NCI-H1694 (cell line): ENCODE measurements at places on chromosomes 7 and 10.

GRCh38 chr7:1028775-1029636 lies 15.3 kb upstream of the GPR146 start:
- no peak for DNase-seq

DNA sequence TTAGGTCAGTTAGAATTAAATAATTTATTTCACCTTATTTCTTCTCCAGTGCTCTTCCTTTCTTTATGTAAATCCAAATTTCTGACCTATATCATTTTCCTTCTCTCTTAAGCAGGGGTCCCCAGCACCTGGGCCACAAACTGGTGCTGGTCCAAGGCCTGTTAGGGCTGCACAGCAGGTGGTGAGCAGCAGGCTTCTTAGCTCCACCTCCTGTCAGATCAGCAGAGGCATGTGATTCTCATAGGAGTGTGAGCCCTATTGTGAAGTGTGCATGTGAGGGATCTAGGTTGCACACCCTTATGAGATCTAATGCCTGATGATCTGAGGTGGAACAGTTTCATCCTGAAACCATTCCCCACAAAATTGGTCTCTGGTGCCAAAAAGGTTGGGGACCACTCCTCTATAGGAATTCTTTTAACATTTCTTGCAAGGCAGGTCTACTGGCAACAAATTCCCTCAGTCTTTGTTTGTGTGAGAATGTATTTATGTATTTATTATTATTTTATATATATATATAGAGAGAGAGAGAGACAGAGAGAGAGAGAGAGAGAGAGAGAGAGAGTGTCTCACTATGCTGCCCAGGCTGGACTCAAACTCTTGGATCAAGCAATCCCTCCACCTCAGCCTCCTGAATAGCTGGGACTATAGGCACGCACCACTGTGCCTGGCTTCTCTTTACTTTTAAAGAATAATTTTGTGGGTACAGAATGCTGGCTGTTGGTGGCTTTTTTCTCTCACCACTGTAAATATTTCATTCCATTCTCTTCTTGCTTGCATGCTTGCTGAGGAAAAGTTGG lies 4.3 kb upstream of the ABCC2 start:
- no peak for DNase-seq

- DNase-seq: no peak
Observed at GRCh38 chr10:112797855-112798254, 152.2 kb upstream of the TCF7L2 start.

GRCh38 chr10:122348512-122348911 lies 26.0 kb upstream of the PLEKHA1 start:
- no peak for DNase-seq

DNA sequence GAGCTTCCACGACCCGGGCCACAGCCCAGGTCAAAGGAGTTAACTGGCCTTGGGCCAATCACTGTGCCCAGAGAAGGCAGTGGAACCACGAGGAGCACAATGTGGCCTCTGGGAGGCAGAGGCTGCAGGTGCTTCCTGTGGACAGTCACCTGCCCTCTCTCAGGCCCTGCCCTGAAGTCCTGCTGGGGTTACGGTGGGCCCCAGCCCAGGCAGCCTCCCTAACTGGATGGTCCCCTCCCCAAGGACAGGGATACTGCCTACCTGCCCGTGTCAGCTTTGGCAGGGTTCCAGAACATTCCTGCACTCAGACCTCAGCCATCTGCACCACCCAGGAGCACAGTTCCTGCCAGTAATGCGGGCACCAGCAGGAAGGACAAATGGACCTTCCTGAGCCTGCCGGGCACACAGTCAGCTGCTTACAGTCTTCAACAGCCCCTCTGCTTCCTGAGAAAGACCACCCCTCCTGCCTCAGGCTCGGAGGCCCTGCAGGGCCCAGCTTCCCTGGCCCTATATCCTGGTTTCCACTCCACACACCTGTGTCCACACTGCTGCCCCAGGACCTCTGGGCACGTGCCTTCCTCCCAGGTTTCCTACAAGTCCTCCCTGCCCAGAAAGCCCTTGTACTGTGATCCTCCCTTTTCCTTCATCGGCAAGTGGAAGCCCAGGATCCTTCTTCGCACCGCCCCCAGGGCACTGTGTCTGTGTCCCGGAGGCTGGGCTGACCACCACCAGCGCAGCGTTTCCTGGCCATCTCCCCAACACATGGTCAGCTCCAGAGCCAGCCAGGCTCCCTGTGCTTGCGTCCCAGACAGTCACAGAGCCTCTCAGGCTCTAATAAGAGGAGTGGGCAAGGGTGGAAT lies 23.3 kb downstream of the WDR86 start:
- DNase-seq: no peak

DNA sequence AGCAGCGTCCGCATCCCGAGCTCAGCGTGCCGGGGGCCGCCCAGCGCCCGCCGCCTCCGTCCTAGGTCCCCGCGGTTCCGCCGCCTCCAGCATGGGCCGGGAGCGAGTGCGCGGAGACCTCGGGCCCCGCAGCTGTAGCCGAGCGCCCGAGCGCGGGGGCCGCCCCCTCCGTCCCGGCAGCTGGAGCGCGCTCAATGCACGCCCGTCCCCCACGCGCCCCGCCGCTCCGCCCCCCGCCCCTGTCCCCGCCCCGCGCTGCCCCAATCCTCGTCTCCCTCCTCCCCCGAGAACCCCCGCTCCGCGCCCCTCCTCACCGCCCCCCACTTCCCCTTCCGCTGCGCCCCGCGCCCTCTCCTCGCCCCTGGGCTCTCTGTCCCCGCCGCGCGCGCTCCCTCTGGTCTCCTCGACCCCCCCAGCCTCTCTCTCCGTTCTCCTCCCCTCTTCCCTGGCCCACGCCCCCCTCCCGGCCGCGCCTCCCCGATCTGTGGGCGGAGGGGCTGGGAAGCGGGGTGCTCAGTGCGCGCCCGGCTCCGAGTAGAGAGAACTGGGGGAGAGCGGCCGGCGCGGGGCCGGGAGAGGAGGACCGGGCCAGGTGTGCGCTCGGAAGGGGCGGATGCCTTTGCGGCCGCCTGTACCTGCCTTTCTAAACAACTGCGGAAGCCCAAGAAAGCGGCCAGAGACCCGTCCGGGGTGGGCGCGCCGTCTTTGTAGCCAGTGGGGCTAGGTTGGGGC lies at the start of gene VIPR2:
VIPR2 (minus strand) TSS at position 110 of the 732 bp plus-strand sequence; CDS start at position 14, 96 bp downstream.
- no peak for DNase-seq

DNA sequence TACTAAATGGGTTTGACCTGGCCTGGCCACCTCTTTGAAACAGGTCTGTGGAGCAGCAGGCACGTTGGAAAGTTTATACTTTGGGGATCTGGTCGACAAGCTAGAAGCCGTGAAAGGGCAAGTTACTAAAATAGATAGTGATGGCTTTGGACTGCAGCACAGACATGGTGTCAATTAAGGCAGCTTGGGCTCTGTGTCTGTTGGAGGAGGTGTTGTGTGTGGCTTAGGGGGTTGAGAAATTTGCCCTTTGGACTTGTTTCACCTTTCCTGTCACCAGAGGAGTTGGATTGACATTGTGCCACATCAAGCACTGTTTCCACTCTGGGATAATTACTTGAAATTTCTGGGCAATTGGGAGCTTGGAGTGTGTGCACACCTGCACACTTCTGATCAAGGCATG lies 251.8 kb upstream of the MKI67 start:
- DNase-seq: no peak

GRCh38 chr7:114860206-114860605 lies 61.7 kb upstream of the MDFIC start:
- DNase-seq: no peak

DNA sequence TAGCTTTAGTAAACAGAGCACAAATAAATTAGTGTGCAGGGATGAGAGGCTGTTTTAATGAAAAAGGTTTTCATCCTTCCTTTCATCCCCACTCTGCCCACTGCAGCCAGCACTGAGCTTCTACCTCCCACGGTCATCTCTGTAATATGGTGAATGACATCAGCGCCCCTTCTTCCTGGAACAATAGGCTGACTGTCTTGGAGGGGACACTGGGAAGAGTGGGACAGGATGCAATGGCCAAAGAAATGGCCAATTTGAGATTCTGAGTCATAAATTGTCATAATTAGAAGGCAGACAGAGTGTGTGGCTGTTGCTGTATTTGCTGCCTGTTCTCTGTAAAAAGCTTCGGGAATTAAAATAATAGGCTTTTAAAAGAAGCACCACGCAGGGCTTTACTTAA lies 126.7 kb upstream of the CALN1 start:
- no peak for DNase-seq

GRCh38 chr10:29804025-29804852 lies 169.5 kb upstream of the SVIL start:
- DNase-seq: peak; percentile 61

DNA sequence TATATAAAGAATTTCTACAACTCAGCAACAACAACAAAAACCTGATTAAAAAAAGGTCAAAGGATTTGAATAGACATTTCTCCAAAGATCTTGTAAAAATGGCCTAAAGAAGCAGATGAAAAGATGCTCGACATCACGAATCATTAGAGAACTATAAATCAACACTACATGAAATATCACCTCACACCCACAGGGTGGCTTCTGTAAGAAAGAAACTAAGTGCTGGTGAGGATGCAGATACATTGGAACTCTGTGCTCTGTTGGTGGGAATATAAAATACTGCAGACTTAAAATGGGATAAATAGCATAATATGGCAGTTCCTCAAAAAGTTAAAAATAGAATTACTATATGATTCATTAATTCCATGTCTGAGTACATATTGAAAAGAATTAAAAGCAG lies 38.3 kb upstream of the CDCA7L start:
- DNase-seq: no peak

- DNase-seq: no peak
Observed at GRCh38 chr10:68566955-68567354, 6.8 kb downstream of the TET1 start.

DNA sequence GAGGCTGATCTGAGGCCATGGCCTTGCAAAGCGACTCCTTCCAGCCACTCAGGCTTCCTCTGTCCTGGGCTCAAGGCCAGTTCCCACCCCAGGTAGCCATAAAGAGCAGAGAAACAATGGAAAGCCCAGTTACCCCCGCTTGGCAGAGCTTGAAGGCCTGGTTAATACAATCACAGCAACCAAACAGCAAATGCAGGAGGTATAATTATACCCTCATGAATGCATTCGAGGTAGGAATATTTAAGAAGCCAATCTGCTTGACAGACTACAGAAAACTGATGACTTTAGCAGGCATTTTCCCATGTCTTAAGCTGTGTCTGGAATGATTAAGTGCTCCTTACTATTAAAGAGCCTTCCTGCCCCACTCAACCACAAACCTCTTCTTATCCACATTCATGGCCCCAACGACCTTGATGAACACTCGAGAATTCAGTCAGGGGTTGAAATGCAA lies 114.1 kb upstream of the MACROH2A2 start:
- no peak for DNase-seq

- DNase-seq: no peak
Observed at GRCh38 chr10:8306685-8307364, 252.3 kb downstream of the GATA3 start.

GRCh38 chr7:121621937-121622336 lies 225.8 kb upstream of the FAM3C start:
- no peak for DNase-seq

DNA sequence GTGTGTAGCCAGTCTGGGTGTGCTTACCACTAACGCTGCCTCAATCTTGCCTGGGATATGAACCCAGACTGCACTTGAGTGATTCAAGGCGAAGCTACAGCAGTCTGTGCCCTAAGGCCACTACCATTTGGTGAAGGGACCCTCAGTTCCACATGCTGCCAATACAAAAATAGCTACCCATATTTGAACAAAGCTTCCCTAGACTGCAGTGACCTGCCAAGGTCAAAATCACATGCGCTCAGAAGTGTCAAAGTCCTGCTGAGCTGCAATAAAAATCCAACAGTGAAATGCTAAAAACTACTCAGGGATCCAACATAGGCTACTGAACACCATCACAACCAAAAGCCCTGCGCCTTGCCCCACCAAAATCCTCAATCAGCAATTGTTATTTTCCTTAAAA lies 472.3 kb upstream of the VSTM2A start:
- no peak for DNase-seq

GRCh38 chr10:21173802-21174714 lies 276.9 kb upstream of the NEBL start:
- no peak for DNase-seq
